ENCODE measurements at places on chromosomes 4 and X.

DNA sequence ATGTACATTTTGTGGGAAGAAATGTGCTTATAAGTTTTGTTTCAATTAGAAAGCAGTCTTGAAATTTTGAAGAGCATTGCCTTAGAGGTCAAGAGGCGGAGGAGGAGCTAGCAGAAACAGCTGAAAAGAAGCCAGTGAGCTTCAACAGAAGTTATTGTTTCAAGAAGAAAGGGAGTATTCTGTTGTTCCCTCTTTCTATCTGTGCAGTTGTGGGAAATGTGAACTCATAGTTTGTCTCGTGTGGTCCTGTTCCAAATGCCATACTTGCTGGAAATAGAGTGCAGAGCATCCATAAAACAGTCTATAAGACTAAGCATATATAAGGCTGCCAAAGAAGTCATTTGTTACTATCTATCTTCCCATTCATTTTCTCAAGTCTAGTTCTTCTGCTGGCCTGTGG, 1015.7 kb downstream of the DMD start:
- no peak for DNase-seq

DNA sequence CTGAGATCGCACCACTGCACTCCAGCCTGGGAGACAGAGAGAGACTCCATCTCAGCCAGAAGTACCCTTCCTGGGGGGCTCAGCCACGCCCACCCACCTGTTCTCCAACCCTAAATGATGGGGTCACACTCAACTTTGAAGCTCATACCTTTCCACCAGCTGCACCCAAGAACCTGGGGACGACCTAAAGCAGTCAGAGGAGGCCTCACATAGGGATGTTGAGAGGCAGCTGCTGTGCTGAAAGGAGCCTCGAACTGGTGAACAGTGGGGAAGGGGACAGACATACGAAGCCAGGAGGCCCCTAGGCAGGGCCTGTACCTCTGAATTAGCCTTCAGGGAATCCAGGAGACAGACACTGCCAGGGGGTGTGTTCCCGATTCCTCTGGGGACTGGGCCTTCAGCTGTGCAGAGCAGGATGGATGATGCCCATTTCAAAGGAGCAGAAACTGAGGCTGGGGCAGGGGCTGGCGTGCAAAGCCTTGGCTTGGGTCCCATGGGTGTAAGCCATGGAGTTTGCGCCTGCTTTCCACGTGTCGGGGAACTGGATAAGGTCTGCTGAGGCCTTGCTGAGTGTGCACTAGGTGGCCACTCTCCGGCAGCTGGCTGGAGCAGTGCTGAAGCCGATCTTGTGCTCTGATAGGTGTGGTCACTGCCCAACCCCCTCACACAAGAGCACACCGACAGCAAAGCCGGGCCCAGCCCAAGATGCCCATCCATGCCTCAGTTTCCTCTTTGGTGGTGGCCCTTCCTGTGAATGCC, 130.8 kb downstream of the CPZ start:
- no peak for DNase-seq

GRCh38 chr4:14620567-14621141, 381.6 kb upstream of the CPEB2 start:
- DNase-seq, result no peak

- peak; percentile 11 for DNase-seq
These were observed 12.8 kb downstream of the CYSLTR1 start for GRCh38 chrX:78314561-78314960.

- no peak for DNase-seq
These were observed 23.4 kb upstream of the CT47A1 start for GRCh38 chrX:121008920-121009319.

DNA sequence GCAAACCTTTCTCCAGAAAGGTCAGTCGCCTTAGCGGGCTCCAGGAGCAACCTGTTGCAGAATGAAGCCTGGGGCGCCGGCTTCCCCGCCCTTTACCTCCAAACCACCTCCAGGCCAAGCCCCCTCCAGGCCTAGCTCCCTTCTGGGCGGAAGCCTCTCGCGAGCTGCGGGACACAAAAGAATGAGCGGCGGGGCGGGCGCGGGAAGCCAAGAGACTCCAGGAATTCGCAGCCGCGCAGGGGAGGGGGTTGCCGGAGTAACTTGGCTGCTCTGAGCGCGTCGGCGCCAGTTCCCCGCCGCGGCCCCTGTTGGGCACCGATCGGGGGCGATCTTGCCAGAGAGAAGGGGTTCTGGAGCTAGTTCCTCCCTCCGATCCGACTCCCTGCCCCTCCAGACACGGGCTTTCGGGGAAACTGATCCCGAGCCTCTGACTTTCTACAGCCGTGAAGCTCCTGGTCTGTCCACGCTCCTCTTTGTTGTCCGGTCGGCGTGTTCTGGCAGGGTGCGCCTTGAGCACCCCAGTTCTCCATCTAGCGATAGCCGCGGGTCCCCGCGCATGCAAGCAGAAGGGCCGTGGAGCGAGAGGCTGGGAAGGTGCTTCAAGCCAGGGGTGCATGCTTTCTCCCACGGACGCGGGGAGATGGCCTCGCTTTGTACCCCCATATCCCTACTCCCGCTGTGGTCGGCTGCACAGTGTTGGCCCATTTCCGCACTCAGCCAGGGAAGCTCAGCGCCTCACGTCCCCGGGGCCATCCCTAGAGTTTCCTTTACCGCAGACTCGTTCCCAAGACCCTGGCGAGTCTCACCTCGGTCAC, 1.2 kb downstream of the PROM1 start:
- DNase-seq, result peak; percentile 83

DNA sequence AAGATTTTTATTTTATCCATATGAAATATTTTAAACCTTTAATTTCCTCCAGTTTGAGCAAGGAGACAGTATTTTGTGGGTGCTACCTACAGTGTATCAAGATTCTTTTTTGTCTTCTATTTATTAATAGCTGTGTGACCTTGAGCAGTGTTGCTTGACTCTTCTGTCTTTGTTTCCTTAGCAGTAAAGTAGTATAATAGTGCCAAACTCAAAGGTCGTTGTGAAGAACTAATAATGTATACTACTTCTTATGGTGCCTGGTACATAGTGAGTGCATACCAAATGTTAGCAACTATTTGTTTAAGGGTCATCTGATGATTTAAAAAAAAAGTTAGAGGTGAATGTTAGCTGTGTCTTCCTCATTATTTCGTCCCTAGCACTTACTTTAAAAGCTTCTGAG, 30.5 kb downstream of the SMARCAD1 start:
- DNase-seq, result no peak

DNA sequence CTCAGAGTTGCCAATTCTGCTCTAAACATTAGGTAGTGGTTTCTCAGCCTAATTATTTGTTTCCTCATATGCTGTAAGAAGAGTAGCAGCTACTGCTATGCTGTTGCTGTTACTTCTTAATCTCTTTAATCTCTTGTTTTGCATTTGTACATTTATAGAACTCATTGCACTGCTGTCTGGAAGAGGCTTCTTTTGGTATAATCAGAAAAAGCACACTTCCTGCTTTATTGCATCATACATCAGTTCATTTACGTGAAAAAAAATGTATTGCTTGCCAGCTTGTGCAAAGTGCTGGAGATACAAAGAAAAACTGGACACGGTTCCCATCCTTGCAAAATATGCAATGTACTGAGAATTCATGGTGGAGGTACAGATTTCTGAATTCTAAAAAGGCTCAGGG, 332.0 kb downstream of the GRXCR1 start:
- DNase-seq, result no peak

DNA sequence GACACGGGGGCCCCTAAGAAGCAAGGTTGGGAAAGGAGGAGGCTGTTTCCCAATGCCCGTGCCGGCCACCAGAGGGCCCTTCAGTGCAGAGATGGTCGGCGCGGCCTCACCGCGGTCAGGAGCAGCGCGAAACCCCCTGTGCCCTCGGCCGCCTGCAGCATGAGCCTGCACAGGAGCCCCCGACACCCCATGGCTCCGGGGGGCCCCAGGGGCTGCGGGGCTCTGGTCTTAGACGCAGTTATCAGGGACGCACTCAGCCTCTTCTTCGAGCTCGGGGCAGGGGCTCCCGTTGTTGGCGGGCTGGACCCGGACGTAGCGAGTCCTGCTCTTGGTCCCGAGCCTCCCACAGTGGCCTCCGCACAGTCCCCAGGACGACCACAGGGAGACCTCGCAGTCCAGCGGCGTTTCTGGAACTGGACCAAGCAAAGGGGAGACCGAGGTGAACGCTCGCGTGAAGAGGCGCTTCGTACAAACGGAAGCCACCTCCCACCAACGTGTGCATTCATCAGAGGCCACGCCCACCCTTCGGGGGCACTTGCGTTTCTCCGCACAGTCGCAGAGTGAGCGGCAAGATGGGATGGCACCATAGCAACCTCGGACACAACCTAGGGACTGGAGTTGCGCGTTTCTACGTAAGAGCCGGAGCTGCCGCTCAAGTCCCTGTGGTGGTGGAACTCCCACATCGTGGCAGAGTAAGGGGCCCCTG, 5.0 kb downstream of the SPON2 start:
- DNase-seq, result peak; percentile 98

DNA sequence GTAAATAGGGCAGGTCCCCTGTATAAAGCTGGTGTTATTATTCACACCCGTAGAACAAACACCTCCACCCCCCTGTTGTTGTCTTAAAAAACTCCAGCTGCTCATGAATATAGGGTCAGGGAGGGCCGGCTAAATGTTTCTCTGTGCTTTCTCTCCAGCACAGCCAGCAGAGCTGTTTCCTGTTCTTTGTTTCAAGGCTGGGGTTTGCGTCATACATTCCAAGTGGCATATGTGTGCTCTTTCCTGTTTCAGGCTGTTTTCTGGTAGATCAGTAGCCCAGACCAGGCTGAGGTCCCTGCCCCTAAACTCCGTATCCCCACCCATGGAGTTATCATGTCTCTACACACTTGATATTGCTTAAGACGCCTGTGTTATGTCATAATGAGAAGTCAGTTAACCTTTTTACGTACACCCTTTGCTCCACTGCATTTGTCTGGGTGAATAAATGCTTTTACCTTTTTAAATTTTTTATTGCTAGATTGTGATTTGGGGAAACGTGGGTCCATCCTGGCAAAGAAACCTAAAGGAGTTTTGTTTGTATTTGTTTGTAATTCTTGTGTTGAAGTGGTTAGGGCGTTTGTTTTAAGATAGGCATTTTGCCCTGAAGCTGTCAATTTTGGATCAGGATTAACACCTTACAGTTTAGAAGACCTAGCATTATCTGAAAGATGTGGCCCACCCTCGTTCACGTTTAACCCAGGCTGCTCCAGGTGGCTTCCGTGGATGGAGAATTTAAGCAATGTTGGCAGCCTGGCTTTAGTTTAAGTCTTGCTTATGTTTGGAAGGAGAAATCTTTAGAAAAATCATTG, 3.3 kb downstream of the KLF3 start:
- DNase-seq, result peak; percentile 99

- peak; percentile 66 for DNase-seq
These were observed 46.8 kb downstream of the UGT2A3 start for GRCh38 chr4:68904786-68905185.

DNA sequence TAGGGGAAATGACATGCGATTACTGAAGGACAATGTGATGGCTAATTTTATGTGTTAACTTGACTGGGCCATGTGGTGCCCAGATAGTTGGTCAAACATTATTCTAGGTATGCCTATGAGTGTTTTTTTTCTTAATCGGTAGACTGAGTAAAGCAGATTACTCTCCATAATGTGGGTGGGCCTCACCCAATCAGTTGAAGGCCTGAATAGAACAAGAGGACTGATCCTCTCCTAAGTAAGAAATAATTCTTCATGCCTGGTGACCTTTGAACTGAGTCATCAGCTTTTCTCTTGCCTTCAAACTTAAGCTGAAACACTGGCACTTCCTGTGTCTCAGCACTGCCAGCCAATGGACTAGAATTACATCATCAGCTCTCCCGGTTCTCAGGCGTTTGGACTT, 164.0 kb upstream of the FGF13 start:
- no peak for DNase-seq

DNA sequence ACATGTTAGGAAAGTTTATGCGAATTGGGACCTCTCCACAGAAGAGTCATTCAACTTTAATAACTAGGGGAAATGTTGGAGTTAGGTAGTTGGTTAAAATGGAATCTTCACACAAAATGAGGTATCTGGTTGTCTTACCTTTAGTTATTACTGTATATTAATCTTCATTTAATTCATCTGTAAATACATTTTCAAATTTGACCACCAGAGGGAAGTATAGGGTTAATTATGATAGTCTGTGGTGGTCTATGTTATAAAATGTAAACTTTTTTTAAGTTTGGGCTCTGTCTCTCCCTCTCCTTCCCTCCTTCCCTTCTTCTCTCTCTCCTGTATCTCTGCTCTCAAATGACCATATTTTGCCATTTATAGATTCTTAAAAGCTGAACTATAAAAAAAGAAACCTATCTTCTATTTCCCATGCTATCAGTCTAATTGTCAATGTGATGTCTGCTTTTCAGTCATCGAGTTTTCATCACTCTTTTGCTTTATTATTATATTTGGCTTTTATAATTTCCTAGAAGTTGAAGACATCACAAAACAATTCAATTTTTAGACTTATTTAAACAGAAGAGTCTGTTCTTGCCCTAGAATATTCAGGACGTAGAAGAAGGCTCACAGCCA, 49.8 kb downstream of the TMEM144 start:
- DNase-seq, result peak; percentile 27

- no peak for DNase-seq
These were observed 177.1 kb downstream of the CBR4 start for GRCh38 chr4:168832763-168833575.

DNA sequence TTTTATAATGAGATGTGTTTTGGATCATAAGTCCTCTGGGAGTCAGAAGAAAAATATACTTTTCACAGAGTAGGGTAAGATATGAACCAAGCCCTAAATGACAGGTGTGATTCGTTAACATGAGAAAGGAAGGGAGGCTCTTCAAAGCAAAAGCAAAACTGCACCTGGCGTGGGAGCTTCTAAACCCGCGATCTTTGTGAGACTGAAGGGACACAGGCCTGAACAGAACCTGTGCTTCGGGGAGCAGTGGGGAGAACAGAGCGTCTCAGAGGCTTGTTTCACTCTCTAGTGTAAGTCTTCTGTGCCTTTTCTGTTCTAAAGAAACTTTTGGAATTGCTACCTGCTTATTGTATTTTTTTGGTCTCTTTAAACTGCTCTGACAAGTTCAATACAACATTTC, 30.2 kb upstream of the CYP4V2 start:
- DNase-seq, result peak; percentile 86

DNA sequence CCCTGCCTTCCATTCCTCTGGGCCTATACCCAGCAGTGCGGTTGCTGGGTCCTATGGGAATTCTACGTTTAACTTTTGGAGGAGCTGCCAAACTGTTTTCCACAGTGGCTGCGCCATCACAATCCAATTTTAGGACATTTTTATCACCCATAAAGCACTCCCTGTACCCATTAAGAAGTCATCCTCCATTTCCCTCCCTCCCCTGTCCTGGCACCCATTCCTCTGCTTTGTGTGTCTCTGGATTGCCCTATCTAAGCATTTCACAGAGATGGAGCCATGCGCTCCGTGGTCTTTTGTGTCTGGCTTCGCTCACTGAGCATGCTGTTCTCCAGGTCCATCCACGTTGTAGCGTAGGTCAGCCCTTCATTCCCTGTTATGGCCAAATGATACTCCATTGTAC, 1.7 kb upstream of the OPN1LW start:
- DNase-seq, result no peak
